ENCODE measurements at places on chromosomes 6 and 20.

GRCh38 chr6:25320459-25320858, 41.3 kb downstream of the CARMIL1 start:
- DNase-seq: no peak

GRCh38 chr20:1299522-1299921, 29.4 kb downstream of the SDCBP2 start:
- no peak for DNase-seq

GRCh38 chr6:56961151-56961550, 6.2 kb downstream of the BEND6 start:
- DNase-seq: no peak

DNA sequence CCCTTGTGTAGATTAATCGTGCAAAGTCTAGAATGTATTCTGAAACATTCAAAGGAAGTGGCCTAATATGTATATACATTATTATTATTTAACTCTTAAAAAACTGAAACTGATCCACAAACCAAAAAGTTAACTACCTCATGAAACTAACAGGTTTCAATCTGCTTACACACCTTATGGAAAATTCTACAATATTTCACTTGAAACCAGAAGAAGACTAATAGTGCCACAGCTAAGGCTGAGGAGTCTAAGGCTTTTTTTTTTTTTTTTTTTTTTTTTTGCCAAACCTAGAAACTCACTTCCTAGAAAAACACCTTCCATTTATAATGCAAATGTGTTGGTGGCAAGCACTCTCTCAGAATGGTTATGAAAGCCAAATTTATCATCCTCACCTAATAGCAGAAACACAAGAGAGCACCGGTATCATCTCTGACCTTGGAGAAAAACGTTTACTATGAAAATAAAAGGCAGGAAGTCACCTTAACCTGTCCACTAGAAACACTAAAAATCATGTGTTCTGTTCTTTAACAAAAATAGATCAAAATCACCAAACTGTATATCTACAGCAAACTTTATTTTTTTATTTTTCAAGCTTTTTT, 586.1 kb downstream of the FRK start:
- no peak for DNase-seq

GRCh38 chr6:79070206-79070825, 7.7 kb downstream of the PHIP start:
- DNase-seq: no peak

DNA sequence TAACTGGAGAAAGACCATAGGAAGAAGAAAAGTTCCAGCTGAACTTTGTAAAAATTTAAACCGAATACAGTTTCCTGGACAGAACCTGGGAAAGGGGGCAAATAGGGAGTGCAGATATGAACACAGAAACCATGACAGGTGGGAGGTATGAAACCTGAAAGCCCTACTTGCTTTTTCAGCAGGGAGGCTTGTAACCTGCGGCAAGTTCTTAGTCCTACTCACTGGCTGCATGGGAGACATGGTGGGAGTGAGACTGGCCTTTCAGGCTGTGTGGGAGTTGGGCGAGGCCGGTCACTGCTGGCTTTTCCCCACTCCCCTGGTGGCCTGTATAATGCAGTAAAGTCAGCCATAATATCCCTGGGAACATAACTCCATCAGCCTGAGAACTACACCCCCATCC, 54.2 kb downstream of the ROS1 start:
- no peak for DNase-seq

GRCh38 chr20:62232770-62233645, 5.3 kb upstream of the OSBPL2 start:
- DNase-seq: peak; percentile 49

DNA sequence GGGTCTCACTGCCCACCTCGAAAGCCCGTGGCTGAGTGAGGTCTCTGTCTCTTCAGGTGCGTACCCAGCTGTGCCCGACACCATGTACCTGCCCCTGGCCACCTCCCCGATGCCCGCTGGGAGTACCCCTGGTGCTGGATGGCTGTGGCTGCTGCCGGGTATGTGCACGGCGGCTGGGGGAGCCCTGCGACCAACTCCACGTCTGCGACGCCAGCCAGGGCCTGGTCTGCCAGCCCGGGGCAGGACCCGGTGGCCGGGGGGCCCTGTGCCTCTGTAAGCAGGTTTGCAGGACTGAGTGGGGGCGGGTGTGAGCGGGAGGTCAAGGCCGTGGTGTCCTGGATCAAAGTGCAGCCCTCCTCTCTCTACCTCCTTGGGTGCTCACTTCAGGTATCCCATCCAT, 4.7 kb downstream of the CCN5 start:
- DNase-seq: no peak

GRCh38 chr6:157806131-157806855, 16.8 kb upstream of the SNX9 start:
- no peak for DNase-seq

DNA sequence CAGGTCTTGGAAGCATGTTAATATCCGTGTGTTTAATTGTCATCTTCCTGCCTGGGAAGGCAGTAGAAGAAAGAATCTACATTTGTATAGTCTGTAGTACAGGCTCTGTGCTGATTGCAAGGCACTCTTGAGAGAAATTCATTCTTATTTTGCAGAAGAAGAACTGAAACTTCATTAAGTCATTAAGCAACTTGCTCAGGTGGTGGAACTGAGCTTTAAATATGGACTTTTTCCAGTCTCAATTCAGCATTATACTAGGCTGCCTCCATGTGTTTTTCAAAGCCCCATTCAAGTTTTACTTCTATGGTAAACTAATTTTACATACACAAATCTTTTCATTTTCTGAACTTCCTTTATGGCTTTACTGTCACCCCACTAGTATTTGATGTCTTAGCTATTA, 18.7 kb downstream of the ZNF451 start:
- DNase-seq: no peak

DNA sequence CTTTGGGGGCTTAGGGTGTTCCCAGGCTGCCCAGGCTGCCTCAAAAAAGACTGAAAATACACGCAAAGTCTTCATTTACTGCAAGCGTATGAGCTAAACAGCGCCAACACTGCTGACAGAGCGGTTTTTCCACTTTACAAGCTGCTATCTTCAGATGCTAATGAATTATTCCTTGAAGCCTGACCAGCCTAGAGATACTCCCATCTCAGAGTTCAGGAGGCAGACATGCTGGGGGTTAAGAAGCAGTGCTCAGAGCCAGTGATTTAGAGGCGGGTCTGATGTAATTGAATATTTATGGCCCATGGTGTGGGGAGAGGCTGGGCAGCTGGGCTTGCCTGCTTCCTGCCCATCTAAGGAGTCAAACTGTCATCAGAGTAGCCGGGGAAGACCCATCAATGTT, 241.4 kb downstream of the SLC24A3 start:
- no peak for DNase-seq

DNA sequence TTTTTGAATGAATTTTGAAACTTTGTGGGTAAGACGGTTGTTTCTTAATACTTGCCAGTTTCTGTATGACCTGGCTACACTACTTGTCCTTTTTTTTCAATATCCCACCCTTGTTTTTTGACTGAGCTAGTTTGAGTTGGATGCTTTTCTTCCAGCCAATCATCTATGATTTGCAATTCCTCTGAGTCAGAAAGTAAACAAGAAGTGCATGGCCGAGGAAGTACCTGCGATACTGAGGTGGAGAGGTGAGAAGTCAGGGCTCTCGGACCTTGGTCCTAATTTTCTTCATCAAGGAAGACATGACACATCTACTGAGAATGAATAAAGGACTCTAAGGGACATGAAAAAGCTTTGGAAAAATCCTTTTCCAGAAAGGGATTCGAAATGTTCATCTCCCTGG, 185.7 kb downstream of the LINC00237 start:
- DNase-seq: no peak

DNA sequence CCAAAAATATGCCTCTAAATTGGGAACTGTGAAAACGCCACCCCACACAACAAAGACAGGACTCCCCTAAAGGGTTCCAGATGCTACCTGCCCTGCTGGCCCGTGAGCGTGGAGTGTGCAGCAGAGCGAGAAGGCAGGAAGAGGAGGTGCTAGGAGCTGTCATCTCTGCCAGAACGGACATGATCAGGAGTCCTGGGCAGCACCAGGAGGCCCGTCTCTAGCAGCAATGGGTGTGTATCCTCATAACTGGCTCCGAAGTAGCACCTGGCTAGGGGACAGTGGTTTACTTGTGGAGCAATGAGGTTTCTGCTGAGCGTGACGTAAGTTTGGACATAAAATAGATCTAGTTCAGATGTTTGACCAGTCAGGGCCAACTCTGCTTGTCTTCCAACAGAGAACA, 226.0 kb downstream of the CDH4 start:
- no peak for DNase-seq

DNA sequence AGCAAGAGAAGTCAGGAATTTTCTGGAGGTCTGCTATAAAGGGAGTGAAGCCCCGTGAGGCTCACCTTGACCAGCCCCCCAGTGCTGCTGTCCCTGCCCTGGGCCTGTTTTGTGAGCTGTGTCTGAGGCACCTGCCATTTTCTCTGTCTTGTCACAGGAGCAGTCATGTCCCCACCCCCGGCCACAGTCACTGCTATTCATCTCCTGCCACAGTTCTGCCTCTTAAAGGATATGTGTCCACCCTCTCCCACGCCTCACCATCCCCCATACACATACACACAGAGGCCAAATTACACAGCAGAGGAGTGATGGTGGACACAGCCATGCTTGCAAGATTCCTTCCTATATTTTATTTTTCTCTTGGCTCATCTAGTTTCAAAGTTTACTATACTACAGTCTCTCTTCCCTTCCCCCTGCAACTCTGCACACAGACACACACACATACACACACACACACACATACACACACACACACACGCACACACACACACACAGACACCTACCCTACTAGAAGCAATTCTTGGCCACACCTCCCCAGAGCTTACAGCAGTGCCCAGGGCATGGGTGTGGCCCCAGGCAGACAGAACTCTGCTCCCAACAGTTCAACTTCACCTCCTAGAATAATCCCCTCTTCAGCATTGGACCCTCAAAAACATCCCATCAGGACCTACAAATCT, 68.7 kb upstream of the TAB2 start:
- no peak for DNase-seq

- no peak for DNase-seq
These were observed 138.7 kb downstream of the RFPL4B start for GRCh38 chr6:112485827-112486212.

GRCh38 chr20:57482796-57483195, 42.1 kb downstream of the CTCFL start:
- DNase-seq: no peak

GRCh38 chr6:44466955-44467354, 79.4 kb downstream of the CDC5L start:
- no peak for DNase-seq

DNA sequence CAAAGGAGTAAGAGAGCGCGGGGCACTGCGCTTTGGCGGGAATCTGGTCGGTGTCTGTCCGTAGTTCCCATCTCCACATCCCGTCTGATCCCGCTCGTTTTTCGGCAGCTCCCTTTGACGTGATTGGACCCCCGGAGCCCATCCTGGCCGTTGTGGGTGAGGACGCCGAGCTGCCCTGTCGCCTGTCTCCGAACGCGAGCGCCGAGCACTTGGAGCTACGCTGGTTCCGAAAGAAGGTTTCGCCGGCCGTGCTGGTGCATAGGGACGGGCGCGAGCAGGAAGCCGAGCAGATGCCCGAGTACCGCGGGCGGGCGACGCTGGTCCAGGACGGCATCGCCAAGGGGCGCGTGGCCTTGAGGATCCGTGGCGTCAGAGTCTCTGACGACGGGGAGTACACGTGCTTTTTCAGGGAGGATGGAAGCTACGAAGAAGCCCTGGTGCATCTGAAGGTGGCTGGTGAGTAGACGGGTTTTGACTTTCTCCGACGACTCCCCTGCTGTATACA, 1.4 kb downstream of the BTN1A1 start:
- DNase-seq: peak; percentile 40

- no peak for DNase-seq
These were observed 35.4 kb upstream of the FOXA2 start for GRCh38 chr20:22619806-22620205.

DNA sequence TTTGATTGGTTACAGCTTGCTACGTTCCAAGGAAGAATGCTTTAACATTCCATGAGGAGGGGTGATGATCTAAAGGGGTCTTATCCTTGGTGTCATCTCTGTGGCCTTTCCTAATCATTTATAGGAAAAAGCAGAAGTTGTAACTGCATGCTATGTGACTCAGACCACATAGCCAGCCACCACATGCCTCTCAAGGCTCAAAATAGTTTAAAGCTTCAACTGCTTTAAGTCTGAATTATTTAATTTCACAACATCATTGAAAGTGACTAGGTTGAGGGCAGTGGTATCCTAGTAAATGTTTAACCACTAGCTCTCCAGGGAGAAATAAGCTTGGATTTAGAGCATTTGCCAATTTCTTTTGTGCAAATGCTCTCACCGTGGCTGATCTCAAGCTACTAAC, 29.7 kb downstream of the MC3R start:
- DNase-seq: no peak

DNA sequence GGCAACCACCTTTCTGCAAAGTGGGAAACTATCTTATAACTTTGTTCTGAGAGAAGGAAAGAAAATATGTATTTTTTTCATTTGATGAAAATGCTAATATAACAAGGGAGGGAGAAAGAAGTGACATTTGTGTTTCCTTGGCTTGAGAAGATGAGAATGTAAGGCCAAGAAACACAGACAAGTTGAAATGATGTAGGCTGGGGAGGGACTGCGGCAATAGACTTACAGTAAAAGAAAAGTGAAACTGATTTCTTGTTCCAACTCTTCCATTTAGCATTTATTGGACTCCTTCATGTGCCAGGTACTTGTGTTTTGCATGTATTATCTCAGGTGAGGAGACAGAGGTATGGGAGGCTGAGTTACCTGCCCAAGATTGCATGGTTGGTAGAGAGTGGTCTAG, 130.9 kb downstream of the CARMIL1 start:
- DNase-seq: no peak

GRCh38 chr6:99871641-99872040, 122.4 kb downstream of the MCHR2 start:
- no peak for DNase-seq

GRCh38 chr20:59781226-59781625, 152.2 kb downstream of the SYCP2 start:
- DNase-seq: no peak

GRCh38 chr6:35842381-35842780, 37.2 kb downstream of the LHFPL5 start:
- no peak for DNase-seq

GRCh38 chr6:112214739-112215269, 39.6 kb downstream of the LAMA4 start:
- DNase-seq: no peak

DNA sequence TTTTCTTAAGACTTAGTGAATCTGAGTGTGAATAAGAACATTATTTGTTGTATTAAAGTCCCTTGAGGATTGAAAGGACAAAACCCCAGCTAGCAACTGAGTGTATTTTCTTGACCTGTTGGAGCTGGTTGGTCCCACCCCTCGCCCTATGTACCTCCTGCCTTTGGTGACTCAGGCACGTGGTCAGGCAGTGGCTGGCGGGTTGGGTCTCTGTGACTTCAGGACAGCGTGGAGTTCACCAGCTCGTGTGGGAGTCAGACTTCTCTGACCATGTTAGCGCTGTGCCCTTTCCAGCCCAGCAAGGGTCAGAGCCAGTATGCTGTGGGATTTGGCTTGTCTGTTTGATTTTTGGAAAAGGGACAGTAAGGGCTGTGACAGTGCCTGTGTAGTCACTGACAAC, 93.7 kb downstream of the SSR1 start:
- peak; percentile 57 for DNase-seq

Measured in heart left ventricle (tissue), 16 donors.